ENCODE measurements at places on chromosomes 1 and 21.

GRCh38 chr1:213320191-213320870 is 269.3 kb downstream of the RPS6KC1 start:
- no peak for DNase-seq

DNA sequence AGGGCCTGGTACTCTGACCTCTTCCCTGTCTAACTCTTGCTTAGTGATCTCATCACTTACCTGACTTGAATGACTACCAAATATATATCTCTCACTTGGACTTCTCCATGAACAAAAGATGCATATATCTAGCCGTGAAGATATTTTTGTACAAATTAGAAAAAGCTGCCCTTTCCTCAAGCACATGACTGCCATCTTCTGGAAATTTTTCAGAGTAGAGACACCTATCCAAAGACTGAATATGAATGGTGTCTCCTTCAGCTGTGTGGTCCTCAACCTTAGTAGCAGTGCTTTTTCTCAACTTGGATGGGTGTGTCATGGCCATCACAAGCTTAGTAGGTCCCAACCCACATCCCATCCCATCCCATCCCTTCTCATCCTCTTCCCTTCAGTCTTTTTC is 142.3 kb downstream of the DNM3 start:
- no peak for DNase-seq

DNA sequence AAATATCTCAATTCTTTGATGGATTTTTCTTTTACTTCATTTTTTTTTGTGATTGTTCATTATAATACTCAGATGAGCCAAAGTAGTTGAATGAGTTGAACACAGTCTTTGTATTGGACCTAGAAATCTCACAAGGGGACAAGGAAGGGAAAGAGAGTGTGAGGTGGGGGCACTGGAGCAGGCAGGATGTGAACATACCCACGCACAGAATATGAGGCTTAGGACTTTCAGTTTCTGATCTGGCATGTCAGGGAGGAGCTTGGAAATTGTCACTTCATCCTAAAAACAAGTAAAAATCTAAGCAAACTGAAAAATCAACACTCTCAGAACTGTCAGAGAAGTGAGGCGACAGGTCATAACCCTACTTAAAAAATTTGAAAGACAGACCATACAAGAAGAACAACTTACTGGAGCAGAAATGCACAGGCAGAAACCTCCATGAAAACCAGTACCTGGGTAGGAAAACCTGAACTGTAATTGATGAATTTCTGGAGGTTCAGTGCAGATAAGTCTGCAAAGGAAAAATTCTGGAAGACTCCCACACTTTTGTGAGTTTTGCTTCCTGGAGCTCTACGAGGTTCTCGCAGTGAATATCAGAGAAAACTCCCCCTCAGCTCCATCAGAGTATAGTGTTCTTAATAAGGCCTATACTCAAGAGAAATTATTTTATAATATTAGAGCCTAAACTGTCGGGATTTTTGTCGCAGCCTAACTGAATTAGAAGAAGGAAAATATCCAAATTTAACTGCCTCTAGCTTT is 3.6 kb upstream of the PTGS2 start:
- no peak for DNase-seq

GRCh38 chr1:62391369-62391971 is 45.4 kb upstream of the USP1 start:
- DNase-seq: no peak

DNA sequence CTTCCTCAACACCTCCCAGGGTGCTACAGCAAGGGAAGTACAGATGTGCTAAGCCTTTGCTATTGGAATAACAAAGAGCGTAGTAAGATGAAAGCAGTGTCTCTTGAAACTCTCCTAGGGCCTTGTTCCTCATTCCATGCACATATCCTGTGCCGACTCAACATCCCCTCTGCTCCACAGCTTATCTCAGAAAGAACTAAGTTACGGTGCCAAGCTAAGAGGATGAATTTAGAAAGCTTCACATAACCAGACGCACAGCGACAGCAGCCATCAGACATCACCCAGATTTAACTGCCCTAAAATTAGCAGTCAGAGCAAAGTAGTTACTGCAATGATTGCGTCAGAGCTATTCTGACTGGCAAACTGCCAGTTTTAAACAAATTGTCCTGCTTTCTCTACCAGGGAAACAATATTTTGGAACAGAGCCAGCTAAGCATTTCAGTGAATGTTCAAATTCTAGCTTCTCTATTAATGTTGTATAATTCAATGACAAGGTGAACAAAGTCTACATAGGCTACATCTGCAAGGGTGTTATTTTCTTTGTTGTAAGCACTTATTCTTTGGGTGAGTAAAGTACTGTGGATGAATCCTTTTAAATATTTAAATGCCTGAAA is 9.5 kb downstream of the SIPA1L2 start:
- peak; percentile 57 for DNase-seq

All from hindlimb muscle (tissue), 1 donor.